ENCODE measurements at places on chromosomes 4 and X. TPM values are rescaled to one million over a fixed set of nuclear protein-coding genes. Genes with fewer than 3 reads are reported as not detected.

GRCh38 chrX:130080791-130081367 is 29.4 kb downstream of the ELF4 start:
- DNase-seq = no peak

- DNase-seq = no peak
These were observed 118.6 kb downstream of the SPCS3 start for GRCh38 chr4:176438401-176438800.

GRCh38 chrX:94435799-94436198 is 761.8 kb downstream of the FAM133A start:
- DNase-seq = no peak

GRCh38 chr4:1748465-1748995 is 27.2 kb downstream of the TACC3 start:
- peak; percentile 74 for DNase-seq

- DNase-seq = no peak
These were observed 43.8 kb downstream of the GEMIN8 start for GRCh38 chrX:13985697-13986435.

The UGT2A3 gene
- total RNA-seq = not detected

The RGS12 gene
- 30.7 TPM for total RNA-seq

The FAM114A1 gene
- 76.8 TPM for total RNA-seq

The SLC9A7 gene
- 9.0 TPM for total RNA-seq

Data from dermis microvascular lymphatic vessel endothelial cell (primary cell).